Activated CD4-positive, alpha-beta T cell treated with anti-CD3 and anti-CD28 coated beads, Interleukin-2, amount 50 U/mL, for 4 hours (primary cell): ENCODE measurements at places on chromosomes 5 and 9.
A peak's percentile ranks its signal among the peaks of the same experiment; 100 is the strongest.

- DNase-seq = no peak
These were observed 3.7 kb downstream of the PLAC8L1 start for GRCh38 chr5:146101646-146102045.

GRCh38 chr9:134182554-134183085 is 18.3 kb upstream of the RNU6ATAC start:
- no peak for DNase-seq

DNA sequence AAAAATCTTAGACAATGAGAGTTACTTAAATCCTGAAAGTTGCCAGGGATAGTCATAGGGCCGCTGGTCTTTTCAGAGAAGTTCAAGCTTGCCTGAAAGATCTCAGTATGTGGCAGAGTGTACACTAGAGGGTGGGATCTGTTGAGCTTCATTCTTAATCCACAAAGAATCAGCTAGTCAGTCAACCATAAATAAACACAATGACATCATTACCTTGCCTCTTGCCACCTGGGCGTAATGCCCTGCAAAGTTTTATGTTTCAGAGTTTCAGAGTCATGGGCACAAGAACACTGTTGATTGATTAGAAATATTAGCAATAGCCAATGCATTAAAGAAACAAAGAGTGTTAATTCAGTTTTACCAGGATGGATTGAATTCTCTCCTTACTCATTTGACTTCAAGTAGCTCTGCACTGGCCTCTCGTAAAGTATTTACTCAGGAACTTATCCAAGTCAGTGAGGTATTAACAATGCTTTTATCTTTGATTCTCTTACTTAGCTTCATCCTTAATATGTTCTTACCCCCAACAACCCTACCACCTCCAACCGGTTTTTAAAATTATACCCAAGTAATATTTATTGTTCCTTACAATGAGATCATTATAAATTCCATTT is 14.3 kb upstream of the ANXA1 start:
- DNase-seq = no peak

DNA sequence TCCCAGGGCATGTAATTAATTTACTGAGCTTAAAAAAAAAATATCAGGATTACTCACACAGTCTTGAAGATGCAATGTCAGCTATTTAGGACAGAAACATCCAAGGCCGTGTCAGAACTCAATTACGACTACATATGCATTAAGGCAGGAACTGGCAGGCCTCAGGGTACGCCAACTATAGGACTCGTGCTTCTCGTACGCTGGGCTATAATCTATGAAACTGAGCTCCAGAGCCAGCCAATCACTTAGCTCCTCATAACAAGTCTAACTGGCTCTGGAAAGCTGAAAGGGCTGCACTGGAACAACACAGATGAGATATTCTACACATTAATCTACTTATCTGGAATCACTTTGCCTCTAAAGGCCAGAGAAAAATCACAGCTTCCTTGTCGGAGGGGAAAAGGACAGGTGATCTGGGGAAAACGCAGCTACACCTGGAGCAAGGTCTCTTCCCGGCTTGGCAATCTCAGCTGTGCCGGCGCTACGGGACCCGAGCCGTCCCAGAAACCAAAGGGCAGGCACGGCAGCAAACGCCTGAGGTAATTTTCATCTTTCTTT is 212.0 kb downstream of the DEPDC1B start:
- no peak for DNase-seq

DNA sequence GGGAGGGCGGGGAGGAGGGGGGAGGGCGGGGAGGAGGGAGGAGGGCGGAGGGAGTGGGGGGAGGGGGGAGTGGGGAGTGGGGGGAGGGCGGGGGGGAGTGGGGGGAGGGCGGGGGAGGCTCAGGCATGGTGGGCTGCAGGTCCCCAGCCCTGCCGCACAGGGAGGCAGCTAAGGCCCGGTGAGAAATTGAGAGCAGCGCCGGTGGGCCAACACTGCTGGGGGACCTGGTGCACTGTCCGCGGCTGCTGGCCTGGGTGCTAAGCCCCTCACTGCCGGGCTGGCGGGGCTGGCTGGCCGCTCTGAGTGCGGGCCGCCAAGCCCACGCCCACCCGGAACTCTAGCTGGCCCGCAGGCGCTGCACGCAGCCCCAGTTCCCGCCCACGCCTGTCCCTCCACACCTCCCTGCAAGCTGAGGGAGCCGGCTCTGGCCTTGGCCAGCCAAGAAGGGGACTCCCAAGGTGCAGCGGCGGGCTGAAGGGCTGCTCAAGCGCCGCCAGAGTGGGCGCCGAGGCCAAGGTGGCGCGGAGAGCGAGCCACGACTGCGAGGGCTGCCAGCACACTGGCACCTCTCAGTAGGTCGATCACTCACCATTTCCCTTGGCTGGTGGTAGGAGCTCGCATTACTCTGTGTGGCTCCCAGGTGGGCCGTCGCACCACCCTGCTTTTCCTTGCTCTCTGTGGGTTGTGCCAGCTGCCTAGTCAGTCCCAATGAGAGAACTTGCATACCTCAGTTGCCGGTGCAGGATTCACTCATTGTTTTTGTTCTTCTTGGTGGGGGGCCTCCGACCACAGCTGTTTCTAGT is 160.2 kb downstream of the CNTLN start:
- DNase-seq = no peak

GRCh38 chr5:43555895-43556606 is 826 bp downstream of the PAIP1 start:
- peak; percentile 41 for DNase-seq

DNA sequence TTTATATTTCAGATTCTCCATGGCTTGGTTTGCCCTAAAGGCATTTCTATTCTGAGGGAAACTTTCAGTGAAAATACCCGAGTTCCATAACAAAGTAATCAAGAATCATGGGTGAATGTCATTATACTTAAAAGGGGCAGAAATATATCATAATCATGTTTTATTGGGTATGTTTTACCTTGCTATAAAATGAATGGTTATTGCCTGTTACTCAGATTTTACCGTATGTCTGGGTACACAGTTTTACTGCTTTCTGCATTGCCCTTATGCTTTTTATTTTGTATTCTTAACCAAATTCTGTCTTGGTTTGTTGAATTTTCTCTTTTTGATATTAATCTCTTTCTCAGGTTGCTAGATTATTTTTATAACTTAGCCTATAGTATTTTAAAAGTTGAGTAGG is 2.5 kb downstream of the GPR151 start:
- DNase-seq = no peak

- DNase-seq = no peak
These were observed 16.6 kb upstream of the PSMD5 start for GRCh38 chr9:120859361-120859760.

DNA sequence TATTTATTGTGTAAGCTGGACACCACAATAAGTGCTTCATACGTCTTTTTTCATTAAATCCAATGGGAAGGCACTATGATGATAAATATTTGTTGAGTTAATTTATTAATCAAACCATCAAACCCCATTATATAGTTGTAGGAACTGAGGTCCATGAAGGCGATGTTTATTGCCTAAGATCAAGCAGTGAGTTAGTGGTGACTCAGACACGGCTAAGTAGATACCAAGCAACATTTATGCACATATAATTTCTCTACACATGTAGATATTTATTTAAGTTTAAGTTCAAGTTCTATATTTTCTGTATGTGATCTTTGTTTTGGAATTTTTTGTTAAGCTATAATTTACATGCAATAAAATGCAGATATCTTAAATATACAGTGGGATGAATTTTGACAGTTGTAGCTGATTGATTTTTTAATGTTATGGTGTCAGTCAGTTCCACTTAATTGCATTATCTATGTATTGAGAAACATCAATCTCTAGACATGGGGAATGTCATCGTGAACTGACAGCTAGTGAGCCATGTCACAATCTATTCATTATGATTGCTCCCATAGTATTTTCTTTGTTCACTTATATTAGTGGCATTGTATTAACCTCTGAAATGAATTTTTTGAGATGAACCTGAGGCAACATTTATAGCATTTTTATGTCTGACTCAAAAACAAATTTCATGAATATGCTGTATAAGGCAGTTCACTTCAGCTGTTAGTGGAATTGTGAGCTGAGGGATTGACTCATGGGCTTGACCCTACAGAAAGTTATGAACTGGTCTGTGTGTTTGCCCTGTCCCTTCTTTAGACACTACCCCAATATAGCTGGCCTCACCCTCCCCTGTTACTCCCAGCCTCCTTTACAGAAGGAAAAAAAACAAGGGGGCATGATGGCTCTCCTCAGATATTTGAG is 11.9 kb upstream of the GARNL3 start:
- DNase-seq = no peak

- no peak for DNase-seq
These were observed 16.2 kb upstream of the IL3 start for GRCh38 chr5:132044207-132044606.

GRCh38 chr5:178421699-178422399 is 168.3 kb downstream of the COL23A1 start:
- no peak for DNase-seq

DNA sequence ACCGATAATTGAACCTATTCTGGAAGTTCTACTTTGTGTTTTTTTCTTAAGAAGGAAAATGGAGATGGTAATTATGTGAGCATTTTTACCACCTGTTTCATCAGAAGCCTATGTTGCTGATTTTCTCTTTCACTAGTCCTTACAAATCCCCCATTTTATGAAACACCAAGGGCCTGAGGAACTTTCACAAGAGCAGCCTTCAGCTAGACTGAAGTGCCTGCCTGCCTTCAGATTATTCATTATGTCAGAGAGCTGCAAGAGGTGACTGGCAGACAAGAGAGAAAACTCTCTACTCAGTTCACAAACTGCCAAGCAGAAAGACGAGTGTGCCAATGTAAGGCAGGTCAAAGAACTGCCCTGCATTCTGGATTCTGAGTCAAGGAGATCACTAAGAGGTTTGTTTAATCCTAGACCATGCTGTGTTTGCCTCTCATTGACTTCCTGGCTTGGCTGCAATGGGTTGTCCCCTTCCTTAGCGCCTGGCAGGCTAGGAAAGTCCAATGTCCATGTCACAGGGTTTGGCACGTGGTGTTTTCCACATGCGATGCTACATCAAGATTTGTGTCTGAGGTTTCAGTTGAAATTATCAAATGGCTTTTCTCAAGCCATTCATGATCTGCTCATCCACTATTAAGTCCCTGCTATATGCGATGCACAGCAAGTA is 143.3 kb downstream of the CDC42SE2 start:
- no peak for DNase-seq

GRCh38 chr5:118253225-118254061 is 734.9 kb downstream of the DTWD2 start:
- no peak for DNase-seq

DNA sequence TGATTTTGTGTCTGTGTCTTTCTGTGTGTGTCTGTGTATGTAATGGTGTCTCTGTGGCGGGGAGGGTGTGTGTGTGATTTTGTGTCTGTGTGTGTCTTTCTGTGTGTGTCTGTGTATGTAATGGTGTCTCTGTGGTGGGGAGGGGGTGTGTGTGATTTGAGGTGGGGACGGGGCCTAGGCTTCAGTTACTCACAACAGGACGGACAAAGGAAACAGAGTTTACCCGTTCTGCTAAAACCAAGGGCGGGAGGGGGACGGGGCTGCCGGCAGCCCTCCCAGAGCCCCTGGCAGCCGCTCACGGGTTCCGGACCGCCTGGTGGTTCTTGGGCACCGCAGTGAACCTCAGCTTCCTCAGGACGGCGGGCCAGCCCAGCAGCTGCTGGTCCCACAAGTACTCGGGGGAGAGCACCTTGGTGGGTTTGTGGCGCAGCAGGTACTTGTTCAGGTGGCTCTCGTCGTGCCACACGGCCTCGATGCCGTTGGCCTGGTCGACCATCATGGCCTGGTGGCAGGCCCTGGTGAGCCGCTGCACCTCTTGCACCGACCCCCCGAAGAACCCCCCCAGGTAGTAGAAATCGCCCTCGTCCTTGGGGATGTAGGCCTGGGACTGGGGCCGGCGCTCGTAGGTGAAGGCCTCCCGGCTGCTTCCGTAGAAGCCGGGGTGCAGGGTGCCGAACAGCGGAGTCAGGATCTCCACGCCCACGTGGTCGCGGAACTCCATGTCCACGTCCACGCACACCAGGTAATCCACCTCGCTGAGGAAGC is 19.4 kb downstream of the ABO start:
- DNase-seq = no peak

DNA sequence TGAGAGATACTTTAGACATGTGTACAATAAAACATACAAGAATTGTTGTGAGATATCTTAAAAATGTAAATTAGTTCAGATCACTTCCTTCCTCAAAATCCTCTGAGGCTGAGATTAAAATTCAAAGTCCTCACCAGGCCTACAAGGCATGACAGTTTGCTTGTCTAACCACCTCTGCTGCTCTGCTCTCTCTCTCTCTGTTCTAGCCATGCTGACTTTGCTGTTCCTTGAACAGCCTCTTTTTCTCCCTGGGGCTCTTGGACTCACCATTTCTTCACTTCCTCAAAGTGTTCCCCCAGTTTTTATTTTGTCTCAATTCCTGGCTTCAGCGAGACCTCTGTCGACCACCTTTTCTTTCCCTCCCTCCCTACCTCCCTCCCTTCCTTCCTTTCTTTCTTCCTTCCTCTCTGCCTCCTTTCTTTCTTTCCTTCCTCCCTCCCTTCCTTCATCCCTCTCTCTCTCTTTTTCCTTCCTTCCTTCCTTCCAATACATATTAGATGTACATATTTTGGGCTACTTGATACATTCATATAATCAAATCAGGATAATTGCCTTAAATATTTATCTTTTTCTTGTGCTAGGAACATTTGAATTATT is 27.0 kb downstream of the CATSPER3 start:
- DNase-seq = no peak

DNA sequence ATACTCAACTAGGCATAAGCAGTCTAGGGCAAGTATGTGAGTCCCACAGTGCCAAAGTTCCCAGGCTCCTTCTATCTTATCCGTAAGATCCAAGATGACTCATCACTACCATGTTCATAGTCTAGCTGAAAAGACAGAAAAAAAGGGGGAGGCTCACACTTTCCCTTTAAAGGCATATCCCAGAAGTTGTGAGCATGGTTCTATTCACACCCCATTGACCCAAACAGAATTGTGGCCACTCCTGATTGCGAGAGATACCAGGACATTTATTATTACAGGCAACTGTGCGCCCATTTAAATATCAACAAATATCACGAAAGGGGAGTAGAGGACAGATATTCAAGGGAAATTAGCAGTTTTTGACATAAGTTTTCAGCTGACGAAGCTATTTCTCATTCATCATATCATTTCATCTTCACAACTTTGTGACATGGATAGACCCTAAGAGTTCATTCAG is 8.1 kb upstream of the PFDN1 start:
- no peak for DNase-seq

GRCh38 chr5:132566657-132567056 is 9.9 kb downstream of the RAD50 start:
- DNase-seq = no peak

GRCh38 chr5:80031109-80031508 is 4.0 kb upstream of the THBS4 start:
- no peak for DNase-seq
